ENCODE measurements at places on chromosomes 1 and 21.

DNA sequence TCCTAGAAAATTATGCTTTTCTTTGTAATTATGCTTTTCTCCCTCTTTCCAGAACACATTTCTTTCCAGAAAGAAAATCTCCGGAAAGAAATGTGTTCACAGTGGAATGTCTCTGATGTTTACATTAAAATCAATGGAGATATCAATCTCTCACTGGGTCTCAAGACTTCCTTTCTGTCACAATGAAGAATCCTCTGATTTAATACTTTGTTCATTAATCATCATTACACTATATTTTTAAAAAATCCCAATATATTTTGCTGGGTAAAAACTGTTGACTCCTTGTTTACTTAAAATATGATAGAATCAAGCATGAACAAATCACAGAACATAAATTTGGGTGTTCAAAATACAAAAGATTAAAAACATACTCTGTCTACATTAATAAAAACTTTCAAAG is 26.3 kb upstream of the TGFBR3 start:
- DNase-seq = no peak

DNA sequence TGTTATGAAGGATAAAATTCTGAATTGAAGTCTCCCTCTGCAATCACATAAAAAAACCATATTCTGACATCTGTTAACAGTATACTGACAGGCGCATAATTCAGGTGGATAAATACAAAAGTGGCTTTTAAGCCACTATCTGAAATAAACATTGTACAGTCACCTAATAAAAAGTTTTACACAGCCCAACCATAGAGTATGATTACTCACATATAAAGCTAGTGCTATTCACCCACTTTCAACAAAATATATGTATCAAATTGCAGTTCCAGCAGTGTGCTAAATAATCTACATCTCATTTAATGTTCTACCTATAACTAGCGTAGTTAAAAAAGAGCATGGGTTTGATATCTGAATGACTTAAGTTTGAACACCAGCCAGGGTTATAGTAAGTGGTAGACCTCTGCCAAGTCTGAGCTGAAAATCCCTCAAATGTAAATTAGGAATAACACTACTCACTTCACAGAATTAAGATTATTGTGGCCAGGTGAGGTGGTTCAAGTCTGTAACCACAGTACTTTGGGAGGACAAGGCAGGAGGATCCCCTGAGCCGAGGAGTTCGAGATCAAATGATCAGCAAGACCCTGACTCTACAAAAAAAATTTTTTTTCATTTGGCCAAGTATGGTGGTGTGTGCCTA is 3.9 kb downstream of the EGLN1 start:
- DNase-seq = no peak

DNA sequence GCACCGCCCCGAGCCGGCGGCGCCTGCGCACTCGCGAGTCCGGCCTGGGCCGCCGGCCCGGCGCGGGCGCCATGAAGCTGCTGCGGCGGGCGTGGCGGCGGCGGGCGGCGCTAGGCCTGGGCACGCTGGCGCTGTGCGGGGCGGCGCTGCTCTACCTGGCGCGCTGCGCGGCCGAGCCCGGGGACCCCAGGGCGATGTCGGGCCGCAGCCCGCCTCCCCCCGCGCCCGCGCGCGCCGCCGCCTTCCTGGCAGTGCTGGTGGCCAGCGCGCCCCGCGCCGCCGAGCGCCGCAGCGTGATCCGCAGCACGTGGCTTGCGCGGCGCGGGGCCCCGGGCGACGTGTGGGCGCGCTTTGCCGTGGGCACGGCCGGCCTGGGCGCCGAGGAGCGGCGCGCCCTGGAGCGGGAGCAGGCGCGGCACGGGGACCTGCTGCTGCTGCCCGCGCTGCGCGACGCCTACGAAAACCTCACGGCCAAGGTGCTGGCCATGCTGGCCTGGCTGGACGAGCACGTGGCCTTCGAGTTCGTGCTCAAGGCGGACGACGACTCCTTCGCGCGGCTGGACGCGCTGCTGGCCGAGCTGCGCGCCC is at the start of gene B3GALT6:
TSS of gene B3GALT6 (plus strand) at position 30 of the 588 bp plus-strand sequence. CDS start at position 72, 42 bp downstream.
- DNase-seq = no peak

- no peak for DNase-seq
Measured at GRCh38 chr1:16119926-16120325, 35.9 kb downstream of the EPHA2 start.

- no peak for DNase-seq
Measured at GRCh38 chr1:221449801-221450470, 292.0 kb downstream of the DUSP10 start.

GRCh38 chr1:112982853-112983536 is 27.0 kb upstream of the SLC16A1 start:
- peak; percentile 22 for DNase-seq
